ENCODE measurements at places on chromosomes 7 and 10. TPM values are rescaled to one million over a fixed set of nuclear protein-coding genes. Genes with fewer than 3 reads are reported as not detected.

GRCh38 chr7:155524018-155524556, 22.3 kb downstream of the CNPY1 start:
- DNase-seq = no peak

The SPDYE16 gene
- not detected for total RNA-seq

- DNase-seq = no peak
Measured at GRCh38 chr7:66283003-66283920, 78.1 kb downstream of the TPST1 start.

GRCh38 chr7:158887594-158887993, 31.2 kb downstream of the DYNC2I1 start:
- DNase-seq = no peak

The EPO gene
- not detected for total RNA-seq

DNA sequence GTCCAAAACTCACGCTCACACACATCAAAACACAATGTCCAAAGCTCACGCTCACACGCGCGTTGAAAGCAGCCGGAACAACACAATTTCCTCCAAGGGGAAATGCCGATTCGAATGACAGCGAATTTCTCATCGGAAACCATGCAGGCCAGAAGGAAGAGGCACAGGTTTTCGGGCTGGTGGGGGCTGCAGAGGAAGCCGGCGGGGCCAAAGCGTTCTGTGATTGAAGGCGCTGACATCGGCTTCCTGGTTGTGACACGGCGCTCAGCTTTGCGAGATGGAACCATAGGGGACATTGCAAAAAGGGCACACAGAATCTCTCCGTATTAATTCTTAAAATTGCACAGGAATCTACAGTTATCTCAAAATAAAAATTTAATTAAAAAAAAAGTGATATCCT, 61.3 kb downstream of the FOXL3 start:
- no peak for DNase-seq

DNA sequence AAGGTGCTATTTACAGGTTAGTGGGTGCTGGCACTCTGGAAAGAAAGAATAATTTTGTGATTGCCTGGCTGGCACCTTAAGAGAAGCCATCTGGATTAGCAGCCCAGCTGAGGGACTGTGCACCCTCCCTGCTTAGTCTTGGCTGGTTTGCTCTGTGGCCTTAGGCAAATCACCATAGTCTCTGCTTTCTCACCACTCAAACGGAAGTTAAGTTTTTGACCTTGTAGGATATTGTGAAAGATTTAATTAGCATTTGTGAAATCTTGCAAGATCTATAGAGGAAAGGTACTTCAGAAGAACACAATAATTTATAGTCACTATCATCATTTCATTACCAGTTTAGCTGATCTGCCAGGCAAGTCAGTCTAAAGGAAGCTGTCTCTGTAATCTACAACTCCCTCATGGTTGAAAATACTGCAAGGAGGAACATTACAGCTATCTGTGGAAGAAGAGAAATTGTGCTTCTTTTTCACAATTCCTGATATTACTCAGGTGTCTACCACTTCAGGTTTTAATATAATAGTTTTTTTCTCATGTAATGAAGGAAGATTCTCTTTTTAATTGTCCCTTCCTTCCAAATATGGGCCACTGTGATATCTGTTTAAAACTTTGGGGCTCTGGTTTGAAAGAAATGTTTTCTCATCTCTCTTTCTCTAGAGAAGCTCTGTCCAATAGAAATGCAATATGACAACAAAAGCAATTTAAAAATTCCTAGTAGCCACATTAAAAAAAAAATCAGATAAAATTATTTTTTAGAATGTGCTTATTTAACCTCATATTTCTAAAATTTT, 219.6 kb downstream of the PTEN start:
- DNase-seq = no peak

The MLXIPL gene
- not detected for total RNA-seq

DNA sequence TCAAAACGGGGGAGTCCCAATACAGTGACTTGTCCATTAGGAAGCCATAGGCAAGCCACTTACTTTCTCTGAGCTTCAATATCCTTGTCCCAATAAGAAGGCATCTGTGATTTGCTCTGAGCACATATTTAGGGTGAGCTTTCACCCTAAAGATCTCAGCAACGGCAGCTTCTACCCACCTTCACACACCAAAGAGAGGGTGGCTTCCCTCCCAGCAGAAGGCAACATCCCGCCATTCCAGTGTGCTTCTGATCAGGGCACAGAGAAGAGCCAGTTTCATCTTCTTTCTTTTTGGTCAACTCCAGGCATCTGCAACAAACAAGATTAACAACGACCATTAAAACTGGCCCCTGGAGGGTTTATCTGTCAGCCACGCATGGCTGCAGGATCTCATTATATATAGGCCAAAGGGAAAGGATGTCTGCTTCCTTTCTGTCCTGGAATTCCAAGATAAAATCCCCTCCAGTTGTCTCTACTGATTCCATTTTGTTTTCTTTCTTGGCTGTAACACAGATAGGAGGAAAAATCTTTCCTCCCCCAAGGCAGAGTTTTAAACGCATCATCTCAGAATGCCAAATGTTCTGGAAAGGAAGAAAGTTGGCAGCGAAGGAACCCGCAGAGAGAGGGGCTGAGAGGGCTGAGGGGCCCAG, 491 bp upstream of the SH2D4B start:
- DNase-seq = no peak

The SPAM1 gene
- not detected for total RNA-seq

GRCh38 chr7:80637454-80637853, 988 bp upstream of the CD36 start:
- no peak for DNase-seq

The PRKG1 gene
- 5.9 TPM for total RNA-seq

DNA sequence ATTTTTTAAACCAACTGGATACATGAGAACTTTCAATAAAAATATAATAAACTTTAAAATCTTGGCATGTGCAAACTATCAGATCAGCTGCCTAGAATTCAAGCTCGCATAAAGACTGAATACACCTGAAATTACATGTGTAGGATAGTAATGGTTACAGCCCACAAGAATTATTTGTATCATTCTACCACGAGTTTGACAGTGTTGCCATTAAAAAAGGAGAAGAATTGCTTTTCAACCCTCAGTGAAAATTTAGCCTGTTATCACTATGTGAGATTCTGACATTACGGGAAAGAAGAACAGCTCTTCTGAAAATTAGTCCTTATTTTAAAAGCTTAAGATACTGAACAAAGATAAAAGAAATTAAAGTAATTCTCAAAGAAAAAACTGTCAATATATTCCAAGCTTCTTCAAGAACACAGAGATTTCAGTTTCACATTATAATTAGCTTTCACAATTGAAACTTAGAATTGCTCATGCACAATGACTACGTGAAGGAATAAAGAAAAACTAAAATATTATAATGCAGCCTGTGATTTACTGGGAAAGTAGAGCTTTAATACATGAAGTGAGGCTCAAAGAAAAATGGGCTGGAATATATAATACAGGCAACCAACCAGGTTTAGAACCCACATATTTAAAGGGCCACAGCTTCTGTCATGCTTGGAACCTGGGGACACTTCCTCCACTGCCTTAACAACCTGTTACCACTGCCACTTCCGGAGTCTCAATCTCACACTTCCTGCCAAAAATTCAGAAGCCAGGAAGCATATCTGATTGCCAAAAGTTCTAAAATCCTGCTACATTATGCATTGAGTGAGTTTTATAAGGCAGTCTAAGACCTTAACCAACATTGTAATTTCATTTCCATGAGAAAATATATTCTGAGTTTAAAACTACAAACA, 23.2 kb downstream of the TPK1 start:
- no peak for DNase-seq

DNA sequence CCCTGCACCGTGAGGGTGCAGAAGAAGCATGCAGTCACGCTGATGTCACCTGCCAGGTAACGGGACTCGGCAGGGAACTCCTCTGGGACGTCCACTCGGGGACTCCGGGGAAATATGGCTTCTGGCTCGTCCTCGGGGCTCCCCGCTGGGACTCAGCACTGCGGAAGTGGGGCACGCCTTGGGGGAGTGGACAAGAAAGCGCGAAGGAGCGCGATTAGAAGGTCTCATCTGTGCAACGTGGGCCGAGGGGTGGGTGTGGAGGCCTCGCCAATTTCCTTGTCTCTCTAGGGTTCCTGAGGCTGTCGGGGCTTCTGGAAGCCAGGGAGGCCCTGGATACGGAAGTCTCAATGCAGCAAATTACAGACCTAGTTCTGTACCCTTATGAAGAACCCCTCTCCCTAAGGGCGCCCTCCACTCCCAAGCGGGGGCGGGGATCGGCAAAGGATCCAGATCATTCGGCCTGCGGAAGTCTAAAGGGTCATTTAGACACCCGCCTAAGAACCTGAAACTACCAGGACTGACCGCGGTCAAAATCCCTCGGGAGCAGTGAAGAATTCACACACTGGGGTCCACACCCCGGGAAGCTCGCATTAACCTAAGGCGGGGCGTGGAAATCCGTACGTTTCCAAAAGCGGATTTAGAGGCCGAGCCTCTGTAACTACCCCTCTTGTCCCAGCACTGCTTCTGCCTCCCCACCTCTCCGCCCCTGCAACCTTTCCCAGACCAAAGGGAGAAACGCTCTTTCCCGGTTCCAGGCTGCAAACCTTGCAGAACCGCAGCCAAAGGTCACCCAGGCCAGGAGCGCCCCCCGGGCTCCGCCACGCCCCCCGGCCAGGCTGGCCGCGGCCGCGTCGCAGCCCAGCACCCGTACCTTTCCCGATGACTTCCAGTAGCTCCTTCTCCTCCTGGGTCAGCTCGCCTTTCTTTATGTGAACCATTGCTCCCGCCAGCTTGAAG, 640 bp downstream of the ANKMY2 start:
- peak; percentile 69 for DNase-seq

DNA sequence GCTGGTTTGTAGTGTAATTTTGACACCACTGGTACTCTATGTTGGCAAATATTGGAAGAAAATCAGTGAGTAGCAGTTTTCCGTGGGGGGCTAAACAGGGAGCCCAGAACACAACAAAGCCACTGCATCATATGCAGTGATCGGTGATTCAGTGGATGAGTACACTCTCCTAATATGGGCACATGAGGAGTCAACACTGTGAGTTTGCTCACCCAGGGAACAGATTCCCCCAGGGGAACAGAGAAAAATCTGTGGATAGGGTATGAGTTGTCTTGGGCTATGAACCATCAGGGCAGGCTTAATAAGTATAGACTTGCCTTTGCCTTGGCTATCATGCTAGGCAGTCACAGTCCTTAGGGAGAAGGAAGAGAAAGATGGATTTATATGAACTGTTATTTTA, 227.7 kb upstream of the SEMA3E start:
- DNase-seq = peak; percentile 24

DNA sequence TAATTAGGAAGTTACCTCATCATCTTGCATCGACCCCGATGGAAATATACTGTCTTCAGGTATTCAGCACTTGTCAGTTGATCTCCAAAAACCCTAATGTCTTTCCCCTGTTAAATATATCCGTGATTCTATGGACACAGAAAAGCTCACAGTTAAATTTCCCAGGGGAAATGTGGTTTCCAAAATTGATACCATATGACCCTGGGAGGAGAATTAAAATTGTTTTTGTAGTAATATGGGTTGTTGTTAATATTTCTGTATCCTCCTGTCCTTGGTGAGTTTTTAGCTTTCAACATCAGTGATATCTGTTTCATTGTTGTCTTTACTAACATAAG, 132.1 kb downstream of the CELF2 start:
- DNase-seq = no peak

The SPDYE9 gene
- not detected for total RNA-seq

- no peak for DNase-seq
Measured at GRCh38 chr7:144255471-144255897, 9.1 kb downstream of the OR2A7 start.

- DNase-seq = no peak
Measured at GRCh38 chr10:6729861-6730344, 149.8 kb upstream of the PRKCQ start.

- peak; percentile 96 for DNase-seq
Measured at GRCh38 chr10:45420453-45421192, 46.6 kb downstream of the ALOX5 start.

The GBF1 gene
- total RNA-seq = 15.8 TPM

The HABP2 gene
- not detected for total RNA-seq

The CALHM3 gene
- total RNA-seq = not detected
